ENCODE measurements at places on chromosomes 2 and 18.

DNA sequence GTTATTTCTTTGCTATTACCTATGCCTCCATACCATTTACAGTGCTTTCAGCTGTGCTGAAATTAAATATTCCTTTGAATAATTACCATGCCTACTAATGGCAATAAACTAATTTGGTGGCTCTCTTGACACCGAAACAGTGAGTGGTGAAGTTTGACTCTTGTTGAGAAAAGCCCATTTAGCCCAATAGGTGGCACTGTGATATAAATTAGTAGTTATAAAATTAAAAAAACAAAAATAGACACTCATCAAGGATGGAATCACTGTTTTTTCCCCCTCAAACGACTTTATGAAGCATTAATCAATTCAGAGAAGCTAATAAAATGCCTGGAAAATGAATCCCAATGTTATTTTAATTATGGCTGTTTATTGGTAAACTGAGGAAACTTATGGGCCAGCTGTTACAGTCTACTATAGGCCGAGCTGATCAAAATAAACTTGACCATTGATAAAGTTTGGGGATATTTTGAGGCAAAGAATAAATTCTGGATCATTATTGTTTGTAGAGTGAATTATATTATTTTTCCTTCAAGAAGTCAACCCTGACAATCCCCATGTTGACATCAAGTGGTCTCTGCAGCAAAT lies 339.6 kb downstream of the TRIB2 start:
- DNase-seq, result peak; percentile 26

GRCh38 chr18:7666195-7666776 lies 99.2 kb downstream of the PTPRM start:
- DNase-seq, result no peak

DNA sequence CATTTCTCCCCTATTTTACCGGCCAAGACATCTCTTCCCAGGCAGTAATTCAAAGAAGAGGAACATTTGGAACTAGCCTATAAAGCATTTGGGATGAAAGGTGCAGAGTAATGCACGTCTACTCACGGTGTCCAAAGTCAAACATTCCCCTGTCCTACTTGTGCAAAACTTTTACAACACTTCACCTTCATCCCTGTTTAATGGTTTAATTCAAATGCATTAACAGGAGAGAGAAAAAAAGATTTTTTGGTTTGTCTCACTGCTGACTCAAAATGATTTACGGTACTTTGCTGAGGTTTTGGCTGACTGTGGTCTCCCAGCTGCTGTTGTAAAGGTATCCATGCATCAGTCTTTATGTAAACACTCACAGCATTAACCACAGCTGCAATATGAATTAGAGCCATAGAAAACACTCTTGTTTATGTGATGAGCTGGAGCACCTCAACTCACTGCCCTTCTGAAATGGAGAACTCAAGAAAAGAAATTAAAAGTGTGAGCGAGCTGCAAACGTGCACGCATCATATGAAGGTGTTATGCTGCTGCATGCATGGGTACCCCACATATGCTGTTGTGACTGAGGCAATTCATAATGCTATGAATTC lies 220.5 kb downstream of the PIEZO2 start:
- DNase-seq, result peak; percentile 28

GRCh38 chr2:224210286-224211180 lies 171.4 kb upstream of the SERPINE2 start:
- DNase-seq, result no peak

DNA sequence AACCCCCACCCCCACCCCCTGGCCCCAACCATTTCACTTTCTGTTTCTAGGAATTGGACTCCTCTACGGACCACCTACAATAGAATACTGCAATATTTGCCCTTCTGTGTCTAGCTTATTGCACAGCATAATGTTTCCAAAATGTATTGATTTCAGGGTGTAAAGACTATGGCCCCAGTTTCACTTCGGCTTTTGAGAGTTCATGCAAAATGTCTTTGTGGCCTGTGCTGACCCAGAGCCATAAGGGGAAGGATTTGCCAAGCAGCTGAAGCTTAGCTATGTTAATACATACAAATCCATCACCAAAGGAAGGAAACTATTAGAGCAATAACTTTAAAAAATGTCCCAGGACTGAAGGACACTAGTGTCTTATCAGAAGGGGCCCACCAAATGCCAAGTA lies 11.2 kb upstream of the ATP9B start:
- DNase-seq, result no peak

- DNase-seq, result no peak
These were observed 1.4 kb downstream of the KRCC1 start for GRCh38 chr2:88053934-88054781.

- DNase-seq, result no peak
These were observed 37.3 kb downstream of the ADD2 start for GRCh38 chr2:70730730-70731129.

DNA sequence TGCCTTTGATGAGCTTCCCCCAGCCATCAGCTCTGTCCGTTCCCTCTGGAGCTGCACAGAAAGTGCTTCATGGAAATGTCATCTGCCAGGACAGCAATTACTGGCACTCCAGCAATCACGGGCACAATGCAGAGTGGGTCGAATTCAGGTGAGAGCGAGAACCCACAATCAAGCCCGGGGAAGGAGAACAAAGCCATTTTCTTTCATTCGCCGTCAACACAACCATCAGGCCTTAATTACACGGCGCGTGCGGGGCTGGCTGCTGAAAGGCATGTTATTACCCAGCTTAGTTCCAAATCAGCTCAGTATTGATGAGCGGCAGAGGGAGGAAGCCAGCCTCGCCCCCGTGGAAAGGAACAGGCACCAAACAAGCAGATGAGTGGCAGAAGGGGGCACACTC lies 143.9 kb downstream of the MYT1L start:
- no peak for DNase-seq

DNA sequence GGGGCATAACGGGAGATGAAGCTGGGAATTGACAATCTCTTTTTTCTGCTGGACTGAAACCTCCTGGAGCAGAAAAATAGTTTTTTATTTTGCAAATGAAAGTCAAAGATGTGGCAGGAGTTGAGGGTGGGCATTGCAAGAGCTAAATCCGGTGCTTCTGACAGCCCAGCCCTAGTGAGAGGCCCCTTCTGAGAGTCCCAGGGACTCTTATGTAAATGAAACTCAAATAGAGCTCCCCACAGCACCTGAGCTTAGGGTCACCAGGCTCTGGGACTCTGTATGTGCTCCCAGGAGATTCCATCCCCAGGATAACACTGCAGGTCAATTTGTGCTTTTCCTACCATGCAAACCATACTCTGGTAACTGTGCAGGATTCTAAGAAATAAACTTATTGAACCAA lies 192.8 kb downstream of the ANKRD30B start:
- DNase-seq, result no peak

DNA sequence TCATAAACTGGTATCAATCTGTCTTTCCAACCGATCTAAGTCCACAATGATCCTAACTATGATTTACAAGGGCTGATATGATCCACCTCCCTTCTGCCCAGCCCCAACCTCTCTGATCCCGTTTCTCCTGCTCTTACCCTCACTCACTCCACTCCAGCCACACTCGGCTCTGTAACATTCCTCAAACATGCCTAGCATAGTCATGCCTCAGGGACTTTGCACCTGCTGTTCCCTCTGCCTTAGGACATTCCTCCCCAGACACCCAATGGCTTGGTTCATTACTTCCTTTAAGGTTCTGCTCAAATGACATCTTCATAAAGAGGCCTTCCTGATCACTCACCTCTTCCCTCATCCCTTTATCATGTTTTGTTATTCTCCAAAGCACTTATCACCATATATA lies 9.2 kb downstream of the DUSP11 start:
- DNase-seq, result no peak

GRCh38 chr2:231222318-231223000 lies 24.0 kb downstream of the ARMC9 start:
- DNase-seq, result no peak

DNA sequence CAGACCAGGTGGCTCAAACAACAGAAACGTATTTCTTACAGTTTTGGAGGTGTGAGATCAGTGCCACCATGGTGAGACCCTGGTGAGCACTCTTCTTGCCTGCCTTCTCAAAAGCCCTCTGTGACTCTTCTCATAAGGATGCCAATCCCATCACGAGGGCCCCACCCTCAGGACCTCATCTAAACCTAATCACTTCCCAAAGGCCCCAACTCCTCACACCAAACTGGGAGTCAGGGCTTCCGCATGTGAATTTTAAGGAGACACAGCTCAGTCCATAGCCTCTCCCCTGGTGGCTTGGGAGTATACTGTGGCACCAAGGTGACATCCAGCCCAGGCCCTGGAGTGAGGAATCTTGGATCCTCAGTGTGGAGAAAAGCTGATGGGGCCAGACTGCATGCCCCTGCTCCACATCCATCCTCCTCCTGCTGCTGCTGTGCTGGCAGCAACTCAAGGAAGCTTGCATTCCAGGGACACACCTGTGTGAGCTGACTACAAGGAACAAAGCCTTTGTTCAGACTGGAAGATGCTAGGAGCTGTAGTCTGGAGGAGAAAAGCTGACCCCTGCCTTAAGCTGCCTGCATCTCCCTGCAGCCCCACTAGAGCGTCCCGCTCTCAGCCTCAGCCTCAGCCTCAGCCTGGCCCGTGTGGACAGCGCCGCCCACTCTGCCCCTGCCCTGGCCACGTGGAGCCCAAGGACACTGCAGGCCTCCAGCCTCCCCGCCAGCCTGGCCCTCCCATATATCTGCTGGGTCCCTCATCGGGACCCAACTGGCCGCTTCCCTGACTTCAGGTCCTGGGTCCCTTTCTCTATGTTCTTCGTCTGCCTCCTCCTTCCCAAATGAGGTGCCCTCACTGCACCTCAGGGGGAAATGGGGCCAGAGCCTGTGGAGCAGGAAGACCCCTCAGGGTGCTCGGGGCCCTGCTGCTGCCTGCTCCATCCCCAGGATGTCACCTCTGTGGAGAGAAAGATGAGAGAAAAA lies 87.8 kb upstream of the RAB6C start:
- no peak for DNase-seq

- DNase-seq, result no peak
These were observed 55.0 kb downstream of the ARHGAP25 start for GRCh38 chr2:68789603-68790002.

DNA sequence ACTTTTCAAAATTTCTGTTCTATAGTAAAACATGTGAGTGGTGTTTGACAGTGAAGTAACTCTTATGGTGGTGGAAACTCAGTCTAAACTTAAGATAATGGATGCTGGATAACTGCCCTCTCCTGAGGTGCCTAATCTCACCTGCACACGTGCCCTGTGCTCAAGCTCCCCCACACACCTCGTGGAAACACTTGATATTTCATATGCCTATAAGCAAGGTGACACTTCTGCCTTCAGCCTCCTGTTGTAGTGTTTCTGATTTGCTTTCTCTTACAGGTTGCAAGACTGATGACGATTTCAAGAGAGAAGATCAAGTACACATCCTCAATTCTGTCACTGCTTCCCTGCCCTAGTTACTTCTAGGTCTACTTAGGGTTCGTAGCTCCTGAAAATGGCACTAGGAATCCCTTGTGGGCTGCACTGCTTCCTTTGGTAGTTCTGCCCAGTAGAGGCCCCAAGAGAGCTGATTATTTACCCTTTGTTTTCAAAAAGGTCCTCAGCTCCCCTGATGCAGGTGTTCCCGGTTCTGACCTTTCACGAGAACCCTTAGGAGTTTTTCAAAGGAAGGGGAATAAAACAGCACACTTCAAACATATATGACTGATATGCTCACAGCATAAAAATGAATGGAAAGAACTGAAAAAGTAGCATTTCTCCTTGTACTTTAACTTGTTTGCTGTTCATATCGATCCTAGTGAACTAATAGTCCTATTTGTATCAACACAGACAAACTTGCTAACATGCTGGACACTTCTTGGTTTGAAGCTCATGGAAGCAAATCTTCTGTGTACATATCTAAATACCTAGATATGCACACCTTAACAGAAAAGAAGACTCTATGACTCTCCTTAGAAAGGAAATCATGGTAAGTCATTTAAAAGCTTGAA lies 6.7 kb downstream of the CAVIN2 start:
- no peak for DNase-seq

- no peak for DNase-seq
These were observed 42.2 kb downstream of the KLHL14 start for GRCh38 chr18:32730620-32731091.

GRCh38 chr2:31222071-31222470 lies 4.8 kb upstream of the CAPN14 start:
- no peak for DNase-seq

DNA sequence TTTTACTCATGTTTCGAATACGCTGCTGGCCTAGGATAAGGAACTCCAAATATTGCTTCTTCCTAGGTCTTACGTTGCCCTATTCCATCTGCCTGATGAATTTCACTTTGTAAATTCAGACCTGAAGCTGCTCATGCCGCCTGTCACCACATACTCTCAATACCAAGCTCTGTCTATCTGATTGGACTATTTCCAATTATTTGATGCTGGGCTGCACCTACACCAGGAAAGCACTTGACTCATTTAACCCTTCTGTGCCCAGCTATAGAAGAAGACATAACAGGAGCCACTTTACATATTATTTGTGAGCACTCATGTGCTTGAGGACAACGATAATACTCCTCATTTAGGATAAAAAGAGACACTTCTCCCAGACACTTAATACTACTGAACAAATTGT lies 1293.9 kb upstream of the LRRTM1 start:
- DNase-seq, result peak; percentile 7

- DNase-seq, result no peak
These were observed 543.0 kb downstream of the PLCL1 start for GRCh38 chr2:198347349-198347748.

DNA sequence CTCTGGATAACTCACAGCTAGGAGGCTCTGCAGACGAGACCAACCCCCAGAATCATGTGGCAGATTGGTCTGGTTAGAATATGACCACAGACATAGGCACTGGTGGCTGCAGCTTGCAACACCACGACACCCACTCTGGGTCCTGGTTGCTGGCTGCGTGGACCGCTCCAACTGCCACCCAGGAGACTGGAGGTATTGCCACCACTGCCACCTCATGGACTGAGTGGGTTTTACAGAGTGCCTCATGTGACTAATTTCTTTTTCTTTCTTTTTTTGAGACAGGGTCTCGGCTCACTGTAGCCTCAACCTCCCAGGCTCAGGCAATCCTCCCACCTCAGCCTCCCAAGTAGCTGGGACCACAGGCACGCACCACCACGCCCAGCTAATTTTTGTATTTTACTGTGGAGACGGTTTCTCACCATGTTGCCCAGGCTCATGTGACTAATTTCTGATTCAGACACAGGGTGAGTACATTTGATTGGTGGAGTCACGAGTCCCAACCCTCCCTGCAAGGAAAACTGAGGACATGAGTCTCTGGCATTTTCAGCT lies 29.9 kb upstream of the NT5DC4 start:
- peak; percentile 64 for DNase-seq

DNA sequence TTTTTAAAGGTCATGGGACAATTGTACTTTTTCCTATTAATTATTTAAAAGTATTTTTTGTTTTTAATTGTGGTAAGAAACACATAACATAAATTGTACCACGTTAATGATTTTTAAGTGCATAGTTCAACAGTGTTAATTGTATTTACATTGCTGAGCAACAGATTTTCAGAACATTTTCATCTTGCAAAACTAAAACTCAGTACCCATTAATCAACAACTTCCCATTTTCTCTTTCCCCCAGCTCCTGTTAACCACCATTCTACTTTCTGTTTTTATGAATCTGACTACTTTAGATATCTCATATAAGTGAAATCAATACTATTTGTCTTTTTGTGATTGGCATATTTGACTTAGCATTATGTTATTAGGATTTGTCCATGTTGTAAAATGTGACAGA lies 483.9 kb upstream of the ZNF804A start:
- DNase-seq, result no peak

GRCh38 chr2:230658577-230658876 lies 54.1 kb upstream of the CAB39 start:
- no peak for DNase-seq

- no peak for DNase-seq
These were observed 41.6 kb downstream of the CRACDL start for GRCh38 chr2:98894331-98895000.

Measured in SW480 (cell line).